ENCODE measurements at places on chromosomes 6 and 20.

- DNase-seq, result peak; percentile 31
These were observed 30.1 kb upstream of the SH3BGRL2 start for GRCh38 chr6:79600812-79601609.

GRCh38 chr6:118918329-118918725 is 16.6 kb downstream of the MCM9 start:
- no peak for DNase-seq

DNA sequence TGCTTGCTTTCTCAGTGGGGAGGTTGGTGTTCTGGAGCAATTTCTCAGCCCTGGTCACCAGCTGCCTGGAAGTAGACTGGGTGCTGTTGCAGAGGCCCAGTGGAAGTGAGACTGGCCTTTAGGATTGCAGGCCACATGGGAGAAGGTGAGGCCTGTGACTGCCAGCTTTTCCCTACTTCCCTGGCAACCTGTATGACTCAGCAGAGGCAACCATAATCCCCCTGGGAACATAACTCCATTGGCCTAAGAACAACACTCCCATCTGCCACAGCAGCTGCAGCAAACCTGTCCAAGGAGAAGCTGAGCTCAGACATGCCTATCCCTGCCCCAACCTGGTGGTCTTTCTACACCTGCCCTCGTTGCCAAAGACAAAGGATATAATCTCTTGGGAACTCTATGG is 473.5 kb upstream of the SPTLC3 start:
- DNase-seq, result no peak

GRCh38 chr20:33113387-33113908 is 34.0 kb downstream of the BPIFB4 start:
- no peak for DNase-seq

DNA sequence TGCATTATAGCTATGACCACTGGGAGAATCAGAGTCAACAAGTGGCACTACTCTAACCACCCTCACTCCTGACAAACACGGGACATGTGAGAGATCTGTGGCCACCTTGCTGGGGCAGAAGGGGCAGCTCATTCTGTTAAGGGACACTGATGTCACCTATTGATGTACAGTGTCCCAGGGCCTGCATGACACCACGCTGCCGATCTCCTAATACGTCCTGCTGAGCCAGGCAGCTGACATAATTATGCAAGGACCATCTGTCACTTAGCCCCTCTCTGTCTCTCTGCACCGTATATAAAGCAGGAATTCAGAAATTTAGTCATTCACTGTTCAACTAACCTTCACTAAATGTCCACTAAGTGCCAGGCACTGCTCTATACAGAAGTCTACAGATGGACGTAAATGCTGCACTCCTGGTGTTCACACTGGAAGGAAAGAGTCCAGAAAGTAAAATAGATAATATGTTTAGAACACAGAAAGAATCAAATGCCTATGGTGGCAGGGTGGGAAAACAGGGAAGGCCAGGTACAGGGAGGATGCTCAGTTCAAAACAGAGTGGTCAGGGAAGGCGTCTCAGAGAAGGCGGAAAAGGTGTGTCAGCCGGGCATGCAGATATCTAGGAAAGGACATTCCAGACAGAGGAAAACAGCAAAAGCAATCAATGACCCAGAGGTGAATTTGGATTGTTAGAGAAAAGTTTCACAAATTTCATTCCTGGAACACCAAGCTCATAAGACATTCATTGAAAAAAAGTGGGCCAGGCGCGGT is 173.8 kb downstream of the ZNF217 start:
- DNase-seq, result no peak

Data from fibroblast of upper back skin (primary cell).